ENCODE measurements at places on chromosomes 11 and 22. TPM values are rescaled to one million over a fixed set of nuclear protein-coding genes. Genes with fewer than 3 reads are reported as not detected.
A peak's percentile ranks its signal among the peaks of the same experiment; 100 is the strongest.

- DNase-seq: peak; percentile 85
These were observed 7.4 kb downstream of the PLXNB2 start for GRCh38 chr22:50299785-50300619.

Gene SLC25A45
- total RNA-seq: 2.5 TPM

DNA sequence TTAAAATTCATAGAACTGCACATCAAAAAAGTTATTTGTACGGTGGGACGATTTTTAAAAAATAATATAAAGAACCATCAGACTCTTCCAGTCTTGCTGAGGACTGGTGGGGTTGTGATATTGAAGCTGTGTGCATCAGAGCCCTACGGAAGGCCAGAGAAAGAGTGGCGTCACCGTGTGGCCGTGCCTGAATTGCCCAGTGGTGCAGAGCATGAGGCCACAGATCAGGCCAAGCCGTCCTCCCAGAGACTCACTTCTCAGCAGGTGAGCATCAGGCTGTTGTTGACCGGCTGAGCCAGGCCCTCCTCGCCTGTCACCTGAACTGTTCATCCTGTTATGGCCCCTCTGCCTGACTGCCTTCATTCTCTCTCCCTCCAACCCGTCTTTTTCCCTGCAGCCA is 1013.9 kb downstream of the TBC1D22A start:
- DNase-seq: peak; percentile 58

Gene INCENP
- total RNA-seq: 126 TPM

DNA sequence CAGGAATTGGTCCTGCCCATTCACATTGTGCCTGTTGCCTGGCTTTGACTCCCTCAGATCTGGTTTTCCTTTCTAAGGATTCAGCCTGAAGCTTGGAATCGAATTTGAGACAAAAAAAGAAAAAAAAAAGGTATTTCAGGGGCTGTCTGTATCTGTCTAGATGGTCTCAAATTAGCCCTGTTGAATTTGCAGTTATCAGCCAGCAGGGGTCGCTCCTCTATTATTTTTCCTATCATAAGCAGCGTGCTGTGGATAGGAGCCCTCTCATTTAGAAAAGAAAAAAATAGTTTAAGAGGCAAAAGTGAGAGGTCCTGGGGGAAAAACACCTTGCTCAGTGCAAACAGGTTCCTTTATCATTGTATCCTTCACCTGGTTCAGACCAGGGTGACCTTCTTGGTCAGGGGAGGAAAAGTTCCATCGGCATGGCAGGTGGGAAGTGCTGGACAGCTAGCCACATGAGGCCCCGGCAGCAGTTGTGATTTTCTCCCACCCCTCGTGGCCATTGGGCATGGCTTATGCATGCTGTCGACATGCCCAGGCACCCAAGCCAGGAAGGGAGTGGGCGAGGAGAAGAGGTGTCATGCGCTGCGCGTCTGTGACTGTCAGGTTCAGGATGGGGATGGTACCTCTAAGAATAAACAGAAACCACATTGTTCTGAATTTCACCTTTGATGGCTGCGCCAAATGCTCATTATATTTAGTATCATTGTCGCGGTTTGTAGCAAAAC is 13.1 kb downstream of the OR5AK2 start:
- DNase-seq: no peak

- no peak for DNase-seq
These were observed 35.3 kb upstream of the FZD4 start for GRCh38 chr11:86990515-86990914.

Gene SEC14L6
- 1.7 TPM for total RNA-seq

DNA sequence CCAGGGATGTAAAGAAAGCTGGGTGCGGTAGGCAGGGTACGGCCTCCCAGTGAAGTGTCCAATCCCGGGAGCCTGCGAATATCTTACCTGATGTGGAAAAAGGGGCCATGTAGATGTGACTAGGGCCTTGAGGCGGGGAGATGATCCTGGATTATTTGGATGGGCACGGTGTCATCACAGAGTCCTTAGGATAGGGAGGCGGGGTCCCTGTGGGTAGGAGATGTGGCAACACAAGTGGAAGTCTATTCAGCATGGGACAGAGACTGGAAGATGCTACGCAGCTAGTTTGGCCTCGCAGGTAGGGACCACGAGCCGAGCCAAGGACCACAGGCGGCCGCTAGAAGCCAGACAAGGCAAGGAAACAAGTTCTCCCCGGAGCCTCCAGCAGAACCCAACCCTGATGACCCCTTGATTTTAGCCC is 46.4 kb upstream of the SHANK2 start:
- DNase-seq: no peak

Gene CCDC73
- total RNA-seq: not detected

GRCh38 chr11:79335681-79336080 is 105.1 kb downstream of the TENM4 start:
- DNase-seq: no peak

GRCh38 chr11:97610854-97611253 is 1221.0 kb downstream of the JRKL start:
- peak; percentile 32 for DNase-seq

Gene SNX19
- 24.3 TPM for total RNA-seq

Gene CFAP300
- total RNA-seq: 2.2 TPM

DNA sequence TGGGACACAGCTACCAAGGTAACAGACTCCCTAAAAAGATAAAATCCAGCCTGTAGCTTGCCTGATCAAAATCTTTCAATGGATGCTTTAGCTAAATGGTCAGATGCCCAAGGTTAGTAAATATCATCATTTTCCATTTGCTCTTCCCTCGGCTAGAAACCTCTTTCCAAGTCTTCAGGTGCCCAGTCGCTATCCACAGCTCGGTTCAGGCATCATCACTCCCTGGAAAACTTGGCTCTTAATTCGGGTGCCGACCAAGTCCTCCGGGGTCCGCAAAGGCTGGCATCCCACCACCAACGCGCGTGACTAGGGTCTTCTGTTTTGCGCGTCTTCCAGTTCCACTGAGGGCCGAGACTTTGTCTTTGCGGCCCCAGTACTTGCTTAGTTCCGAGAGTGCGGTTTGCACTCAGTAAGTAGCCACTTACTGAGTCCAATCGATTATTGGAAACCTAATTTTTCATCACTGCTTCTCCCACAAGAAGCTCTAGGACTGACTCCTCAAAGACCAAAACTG is 44.3 kb downstream of the OR4D9 start:
- DNase-seq: no peak

- DNase-seq: no peak
These were observed 11.8 kb downstream of the UPB1 start for GRCh38 chr22:24506802-24507438.

Gene KDM4E
- total RNA-seq: not detected

DNA sequence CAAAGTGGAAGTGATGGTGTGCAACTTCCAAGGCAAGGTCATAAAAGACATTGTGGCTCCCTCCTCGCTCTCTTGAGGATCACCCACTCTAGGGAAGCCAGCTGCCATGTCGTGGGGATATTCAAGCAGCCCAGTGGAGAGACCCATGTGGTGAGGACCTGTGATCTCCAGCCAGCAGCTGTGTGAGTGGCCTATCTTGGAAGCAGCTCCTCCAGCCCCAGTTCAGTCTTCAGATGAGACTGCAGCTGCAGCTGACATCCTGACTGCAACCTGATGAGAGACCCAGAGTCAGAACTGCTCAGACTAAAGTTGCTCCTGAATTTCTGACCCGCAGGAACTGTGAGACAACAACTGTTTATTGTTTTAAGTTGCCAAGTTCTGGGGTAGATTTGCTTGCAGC is 86.4 kb upstream of the GRK3 start:
- DNase-seq: no peak

GRCh38 chr11:86041975-86042378 is 26.9 kb downstream of the PICALM start:
- DNase-seq: peak; percentile 63

Gene GGT5
- total RNA-seq: 0.09 TPM

GRCh38 chr22:47098121-47098520 is 335.7 kb downstream of the TBC1D22A start:
- no peak for DNase-seq

GRCh38 chr11:36008584-36008983 is 64.7 kb downstream of the LDLRAD3 start:
- no peak for DNase-seq

- DNase-seq: peak; percentile 71
These were observed 9.8 kb downstream of the SLC22A6 start for GRCh38 chr11:62974848-62975522.

- DNase-seq: no peak
These were observed 4.2 kb downstream of the ZP1 start for GRCh38 chr11:60871378-60872061.

Gene PRR5L
- total RNA-seq: 4.0 TPM

- DNase-seq: no peak
These were observed 34.2 kb upstream of the ADSL start for GRCh38 chr22:40312050-40312449.

DNA sequence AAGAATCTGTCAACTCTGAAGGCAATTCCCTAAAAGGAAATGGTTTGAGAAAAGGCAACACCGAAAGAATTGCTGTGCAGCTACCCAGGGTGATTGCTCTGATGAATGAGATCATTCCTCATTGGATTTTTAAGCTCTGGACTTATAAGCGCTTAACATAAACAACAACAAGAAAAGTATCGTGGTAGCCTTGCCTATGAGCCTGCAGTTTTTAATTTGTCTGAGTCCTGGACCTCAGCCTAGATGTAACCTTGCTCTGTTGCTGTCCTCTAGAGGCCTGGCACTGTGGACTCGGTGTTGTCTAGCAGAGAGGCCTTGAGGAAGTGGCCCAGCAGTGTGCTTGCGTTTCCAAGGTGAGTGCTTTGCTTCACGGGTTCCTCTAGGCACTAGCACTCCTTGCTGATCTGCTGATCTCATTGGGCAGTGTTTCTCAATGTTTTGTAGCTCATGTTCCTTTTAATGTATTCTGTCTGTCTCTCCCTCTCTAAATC is 20.4 kb downstream of the CCDC81 start:
- peak; percentile 20 for DNase-seq

DNA sequence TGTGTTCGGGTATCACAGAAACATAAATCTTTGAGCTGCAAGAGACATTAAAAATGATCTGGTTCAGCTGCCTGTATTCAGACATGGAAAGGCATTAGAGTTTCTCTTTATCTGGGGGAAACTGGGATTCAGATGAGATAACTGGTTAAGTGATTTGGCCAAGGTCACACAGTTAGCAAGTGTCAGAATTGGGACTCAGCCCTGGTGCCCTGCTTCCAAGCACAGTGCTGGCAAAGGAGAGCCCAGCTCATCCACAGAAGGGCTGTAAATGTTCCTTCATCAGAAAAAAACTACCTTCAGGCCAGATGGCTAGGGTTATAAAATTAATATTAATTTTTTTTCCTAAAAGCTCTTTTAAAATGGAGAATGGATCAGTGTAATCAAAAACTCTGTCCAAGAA is 20.4 kb upstream of the CADM1 start:
- no peak for DNase-seq

- no peak for DNase-seq
These were observed 17.2 kb upstream of the OR5B21 start for GRCh38 chr11:58525037-58525614.

GRCh38 chr11:117179048-117179999 is 781 bp downstream of the SIDT2 start:
- peak; percentile 41 for DNase-seq

DNA sequence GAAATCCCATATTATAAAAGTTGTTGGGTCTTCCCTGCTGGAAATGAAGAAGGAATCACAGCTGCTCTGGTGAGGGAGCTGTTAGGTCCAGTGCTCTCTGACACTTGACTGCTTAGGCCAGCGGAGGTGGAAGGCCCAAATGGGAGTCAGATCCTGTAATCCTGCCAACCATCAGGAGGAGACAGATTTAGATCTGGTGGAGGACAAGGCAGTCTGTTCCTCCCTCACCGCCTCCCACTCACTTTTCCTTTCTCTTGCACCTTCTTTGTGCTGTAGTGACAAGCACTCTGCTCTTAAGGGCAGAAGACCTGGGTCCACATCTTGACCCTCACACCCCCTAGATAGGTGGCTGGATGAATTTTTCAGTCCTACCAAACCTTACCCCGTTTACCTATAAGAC is 59.7 kb upstream of the CHST1 start:
- DNase-seq: no peak

Gene BATF2
- total RNA-seq: 3.2 TPM

GRCh38 chr11:1566381-1567051 is 5.6 kb downstream of the DUSP8 start:
- DNase-seq: no peak

GRCh38 chr22:46517255-46517761 is 20.1 kb downstream of the CELSR1 start:
- DNase-seq: no peak

GRCh38 chr11:2791521-2792380 is 92.0 kb upstream of the KCNQ1OT1 start:
- peak; percentile 40 for DNase-seq

- DNase-seq: no peak
These were observed 15.7 kb upstream of the MYEOV start for GRCh38 chr11:69278091-69278867.

DNA sequence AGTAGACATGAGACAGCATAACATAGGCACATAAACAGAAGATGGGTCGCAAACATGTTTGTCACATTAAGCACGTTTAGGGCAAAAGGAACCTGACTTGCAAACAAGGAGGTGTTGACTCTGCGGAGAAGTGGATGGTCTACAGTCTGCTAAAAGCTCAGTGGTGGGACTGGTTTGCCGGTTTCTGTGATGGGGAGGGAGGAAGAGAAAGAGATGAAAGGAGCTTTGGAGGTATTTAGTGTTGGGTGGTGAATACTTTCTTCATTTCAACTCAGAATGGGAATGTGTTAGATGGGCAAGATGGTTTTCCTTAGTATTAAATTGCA is 191.4 kb upstream of the SORL1-AS1 start:
- DNase-seq: no peak

DNA sequence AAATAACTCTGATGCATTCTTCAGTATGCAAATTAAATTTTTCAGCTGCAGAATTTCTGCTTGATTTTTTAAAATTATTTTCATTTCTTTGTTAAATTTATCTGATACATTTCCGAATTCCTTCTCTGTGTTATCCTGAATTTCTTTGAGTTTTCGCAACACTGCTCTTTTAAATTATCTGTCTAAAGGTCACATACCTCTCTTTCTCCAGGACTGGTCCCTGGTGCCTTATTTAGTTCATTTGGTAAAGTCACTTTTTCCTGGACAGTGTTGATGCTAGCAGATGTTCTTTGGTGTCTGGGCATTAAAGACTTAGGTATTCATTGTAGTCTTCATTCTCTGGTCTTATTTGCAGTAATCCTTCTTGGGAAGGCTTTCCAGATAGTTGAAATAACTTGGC is 577.4 kb upstream of the LUZP2 start:
- DNase-seq: no peak

DNA sequence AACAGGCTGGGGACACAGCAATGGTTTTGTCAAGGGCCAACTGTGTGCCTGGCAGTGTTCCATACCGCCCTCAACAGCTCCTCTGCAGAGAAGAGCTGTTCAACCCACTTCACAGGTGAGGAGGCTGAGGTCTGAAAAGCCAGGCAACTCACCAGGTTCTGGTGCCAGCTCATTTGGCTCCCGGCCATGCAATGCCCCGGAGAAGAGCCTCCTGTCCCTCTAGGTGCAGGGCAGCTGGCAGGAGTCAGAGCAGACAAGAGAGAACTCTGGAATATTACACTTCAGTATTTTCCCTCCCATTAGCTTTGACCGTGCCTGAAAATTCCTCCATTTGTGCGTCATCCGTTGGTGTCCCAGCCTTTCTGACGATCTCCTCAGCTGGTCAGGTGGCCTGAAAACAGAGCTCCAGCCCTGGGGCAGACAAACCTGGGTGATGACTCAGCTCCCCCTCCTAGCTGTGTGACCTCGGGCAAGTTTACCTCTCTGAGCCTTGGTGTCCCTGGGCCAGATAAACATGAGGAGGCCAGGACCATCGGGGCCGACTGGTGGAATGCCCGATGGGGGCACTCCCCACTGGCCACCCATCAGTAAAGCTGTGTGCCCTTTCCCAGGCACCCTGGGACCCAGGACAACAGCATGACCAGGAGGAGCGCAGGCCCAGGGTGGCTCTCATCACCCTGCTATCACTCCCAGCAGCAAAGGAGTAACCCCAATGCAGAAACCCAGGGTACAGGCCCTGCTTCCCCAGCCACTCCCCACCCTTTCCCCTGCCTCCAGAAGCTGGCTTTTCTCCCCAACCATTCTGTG is 9.6 kb upstream of the C1QTNF6 start:
- DNase-seq: no peak

Gene MYO7A
- total RNA-seq: 2.3 TPM

All from WTC11 (cell line).